ENCODE measurements at places on chromosomes 6 and 20.

DNA sequence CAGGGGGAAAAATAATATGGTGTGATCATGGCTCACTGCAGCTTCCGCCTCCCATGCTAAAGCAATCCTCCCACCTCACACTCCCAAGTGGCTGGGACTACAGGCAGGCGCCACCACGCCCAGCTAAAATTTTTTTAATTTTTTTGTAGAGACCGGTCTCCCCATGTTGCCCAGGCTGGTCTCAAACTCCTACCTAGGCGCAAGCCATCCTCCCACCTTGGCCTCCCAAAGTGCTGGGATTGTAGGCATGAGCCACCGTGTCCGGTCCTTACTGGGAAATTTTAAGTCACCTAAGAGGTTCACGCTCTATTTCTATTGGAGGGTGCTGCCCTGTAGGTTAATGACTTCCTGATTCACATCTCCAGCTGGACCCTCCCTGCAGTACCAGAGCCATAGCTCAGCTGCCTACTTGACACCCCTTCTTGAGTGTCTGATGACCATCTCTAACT is 626 bp upstream of the CDK5RAP1 start:
- no peak for DNase-seq

GRCh38 chr6:167311286-167311685 is 13.6 kb upstream of the TTLL2 start:
- no peak for DNase-seq

GRCh38 chr6:134627707-134628106 is 309.8 kb upstream of the SGK1 start:
- no peak for DNase-seq

DNA sequence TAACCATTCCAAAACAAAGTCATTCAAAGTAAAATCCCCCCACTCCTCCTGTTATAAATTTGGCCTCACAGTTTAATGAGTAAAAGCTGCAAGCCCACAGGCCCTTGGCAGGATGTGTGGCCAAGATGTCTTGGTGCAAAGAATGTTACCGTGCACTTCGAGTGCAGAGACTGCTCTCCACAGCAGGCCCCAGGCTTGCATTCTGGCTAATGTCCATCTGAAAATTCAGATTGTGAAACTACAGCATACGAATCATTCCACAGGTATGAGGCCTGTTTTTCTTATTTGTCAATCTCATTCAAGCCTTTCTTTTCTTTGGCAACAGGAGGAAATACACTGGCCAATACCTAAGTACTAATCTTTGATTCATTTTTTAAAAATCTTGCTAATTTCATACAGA is 7.1 kb downstream of the RPS6KA2 start:
- DNase-seq: no peak

- DNase-seq: no peak
Measured at GRCh38 chr6:84280639-84281038, 53.2 kb upstream of the CEP162 start.

GRCh38 chr20:48674461-48674860 is 153.3 kb downstream of the PREX1 start:
- no peak for DNase-seq

DNA sequence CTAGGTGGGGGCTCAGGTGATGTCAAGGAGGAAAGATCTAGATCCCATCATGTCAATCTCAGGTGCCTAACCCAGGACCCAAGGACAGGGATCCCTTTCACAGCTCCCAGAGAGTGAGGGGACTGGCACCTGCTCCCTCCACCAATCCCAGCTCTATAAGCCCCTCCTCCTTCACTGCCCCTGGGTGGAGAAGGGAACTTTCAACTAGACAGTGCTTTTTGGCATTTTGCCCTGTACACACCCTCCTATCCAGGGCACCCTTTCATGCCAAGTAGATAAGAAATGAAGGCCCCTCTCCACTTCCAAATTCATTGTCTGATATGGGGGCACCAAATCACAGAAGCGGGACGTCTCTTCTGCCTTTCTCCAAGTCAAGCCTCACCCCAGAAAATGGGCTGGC is 61.6 kb downstream of the MDGA1 start:
- DNase-seq: no peak

DNA sequence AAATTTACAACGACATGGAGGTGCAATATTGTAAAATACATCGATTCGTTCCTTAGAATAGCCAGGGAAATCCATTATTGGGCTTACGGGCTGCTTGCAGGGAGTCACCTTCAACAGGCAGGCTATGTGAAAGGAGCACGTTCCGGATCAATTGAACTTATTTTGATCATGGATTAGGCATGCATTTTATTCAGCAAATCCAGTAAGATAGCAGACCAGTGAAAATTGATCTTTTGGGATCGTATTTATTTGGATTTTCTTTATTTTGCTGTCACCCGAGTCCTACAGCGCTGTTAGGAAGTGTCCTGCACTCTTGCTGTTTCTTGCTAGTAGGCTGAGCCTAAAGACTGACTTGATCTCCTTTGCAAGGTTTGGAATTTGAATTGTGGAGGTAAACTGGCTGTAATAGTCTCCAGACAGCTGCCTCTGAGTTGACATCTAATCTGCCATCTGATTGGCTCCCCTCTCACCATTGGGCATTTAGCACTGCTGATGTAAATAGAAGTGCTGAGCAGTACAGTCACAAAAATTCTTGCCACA is 3.0 kb downstream of the ARID1B start:
- no peak for DNase-seq

DNA sequence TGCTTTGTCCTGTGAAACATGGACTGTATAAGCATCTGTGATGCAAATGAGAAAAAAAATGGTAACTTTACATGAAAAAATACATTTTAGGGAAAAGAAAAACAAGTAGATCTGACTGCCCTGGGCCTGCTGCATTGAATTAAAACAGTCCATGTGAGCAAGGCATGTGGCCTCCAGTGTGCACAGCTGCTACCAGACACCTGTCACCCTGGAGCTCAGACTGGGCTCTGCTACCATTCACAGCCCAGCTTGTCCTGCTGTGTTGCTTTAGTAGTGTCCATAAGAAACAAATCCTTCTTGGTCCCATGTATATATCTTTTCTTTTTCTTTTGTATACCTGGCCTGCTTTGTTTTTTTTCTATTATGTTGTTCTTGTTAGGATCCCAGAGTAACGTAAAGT is 315.9 kb downstream of the NKAIN2 start:
- DNase-seq: no peak

DNA sequence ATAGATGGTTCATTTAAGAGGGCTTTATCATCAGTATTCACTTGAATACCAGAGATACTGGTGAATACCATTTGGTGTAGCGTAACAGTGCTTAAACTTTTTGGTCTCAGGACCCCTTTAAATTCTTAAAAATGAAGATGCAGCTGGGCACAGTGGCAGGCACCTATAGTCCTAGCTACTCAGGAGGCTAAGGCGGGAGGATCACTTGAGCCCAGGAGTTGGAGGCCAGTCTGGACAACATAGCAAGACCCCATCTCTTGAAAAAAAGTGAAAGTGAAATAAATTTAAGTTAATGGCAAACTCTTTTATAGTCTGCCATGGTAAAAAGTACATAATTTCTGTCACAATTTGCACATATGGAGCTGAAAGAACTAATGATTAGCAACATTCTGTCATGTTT is 39.3 kb downstream of the VAPB start:
- no peak for DNase-seq

DNA sequence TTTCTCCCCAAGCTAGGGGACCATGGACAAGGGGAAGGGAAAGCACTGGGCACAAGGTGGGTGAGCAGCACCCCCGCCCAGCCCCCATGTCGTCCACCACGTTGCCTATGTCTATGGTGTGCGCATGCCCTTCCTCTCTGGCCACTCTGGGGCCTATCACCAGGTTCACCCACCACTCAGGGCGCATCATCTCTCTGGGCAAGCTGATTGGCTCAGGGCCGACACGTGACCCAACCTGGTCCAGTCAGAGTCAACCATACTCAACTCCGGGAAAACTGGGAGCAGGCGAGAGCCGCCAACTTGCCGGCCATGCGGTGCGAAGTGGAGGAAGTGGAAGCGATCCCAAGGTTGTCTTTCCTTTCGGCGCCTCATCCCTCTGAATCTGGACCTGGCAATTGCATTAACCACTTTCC is 25.9 kb downstream of the ACSS1 start:
- no peak for DNase-seq

- DNase-seq: no peak
Measured at GRCh38 chr6:14460556-14460955, 343.0 kb downstream of the CD83 start.

GRCh38 chr6:49198015-49198414 is 265.0 kb downstream of the MMUT start:
- no peak for DNase-seq

DNA sequence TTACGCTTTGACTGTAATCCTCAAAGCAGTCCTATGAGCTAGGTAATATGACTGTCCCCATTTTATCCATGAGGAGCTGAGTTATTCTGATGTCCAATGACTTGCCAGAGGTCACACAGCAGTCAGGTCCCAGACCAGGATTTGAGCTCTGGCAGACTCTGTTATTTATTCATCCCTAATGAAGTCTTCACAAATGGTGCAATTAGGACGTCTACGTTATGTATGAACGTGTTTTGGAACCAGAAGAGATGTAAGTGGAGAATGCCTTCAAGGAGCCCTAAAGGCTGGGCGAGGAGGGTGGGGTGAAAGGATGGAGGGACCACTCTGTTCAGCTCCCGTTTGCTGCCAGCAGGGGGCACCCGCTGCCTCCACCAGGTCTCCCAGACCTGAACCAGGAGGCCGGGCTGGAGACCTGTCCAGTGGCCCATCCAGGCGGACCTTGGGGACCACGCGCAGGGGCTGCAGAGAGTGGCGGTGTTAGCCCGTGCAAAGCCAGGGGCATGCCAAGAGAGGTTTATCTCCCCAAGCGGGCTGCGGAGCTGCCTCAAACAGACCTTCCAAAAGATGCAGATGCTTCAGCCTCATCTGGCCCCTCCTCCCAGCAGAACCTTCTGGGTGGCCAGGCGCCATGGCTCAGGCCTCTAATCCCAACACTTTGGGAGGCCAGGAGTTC is 15.2 kb upstream of the ZNF335 start:
- no peak for DNase-seq

DNA sequence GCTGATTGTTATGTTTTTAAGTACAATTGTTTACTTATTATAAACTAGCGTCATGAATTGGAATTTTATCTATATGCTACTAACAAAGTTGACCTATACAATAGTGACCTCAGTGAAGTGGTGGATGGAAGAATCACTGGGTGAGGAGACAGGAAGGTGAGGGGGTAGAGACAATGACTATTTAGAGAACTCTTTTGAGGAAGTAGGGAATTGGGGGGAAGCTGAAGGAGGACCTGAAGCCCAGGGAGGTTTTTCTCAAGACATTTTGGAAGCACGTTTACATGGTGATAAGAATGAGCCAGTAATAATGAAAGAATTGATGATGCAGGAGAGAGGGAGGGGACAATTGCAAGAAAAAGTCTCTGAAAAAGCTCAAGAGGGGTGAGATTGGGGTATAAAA is 96.4 kb downstream of the RPS12 start:
- no peak for DNase-seq

DNA sequence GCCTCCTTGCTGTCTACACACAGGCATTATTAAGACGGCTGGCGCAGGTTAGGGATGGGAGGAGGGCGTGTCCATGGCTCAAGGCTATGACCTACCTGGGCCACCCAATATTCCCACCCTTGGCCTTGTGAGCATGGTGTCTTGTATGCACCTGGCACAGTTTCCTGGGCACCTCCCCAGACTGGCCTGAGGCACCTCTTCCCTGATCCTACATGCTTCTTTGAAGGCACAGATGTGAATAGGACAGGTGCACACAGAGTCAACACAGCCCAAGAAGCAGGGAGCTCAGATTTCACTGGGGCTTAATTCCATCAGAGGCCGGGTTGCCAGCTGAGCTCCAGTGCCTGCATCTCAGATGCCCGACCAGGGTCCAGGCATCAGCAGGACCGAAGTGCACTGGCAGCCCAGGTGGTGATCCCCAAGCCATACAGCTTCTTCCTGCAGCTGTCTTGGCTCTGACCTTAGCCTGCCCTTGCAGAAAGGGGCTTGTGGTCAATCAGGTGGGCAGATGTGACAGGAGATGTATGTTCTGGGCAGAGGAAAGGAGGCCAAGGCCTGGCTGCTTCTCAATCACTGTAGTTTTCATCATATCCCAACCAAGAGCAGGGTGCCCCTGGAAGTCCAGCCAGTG is 287.7 kb downstream of the CLIC5 start:
- DNase-seq: no peak

GRCh38 chr6:15461127-15461944 is 201.5 kb downstream of the DTNBP1 start:
- DNase-seq: no peak

DNA sequence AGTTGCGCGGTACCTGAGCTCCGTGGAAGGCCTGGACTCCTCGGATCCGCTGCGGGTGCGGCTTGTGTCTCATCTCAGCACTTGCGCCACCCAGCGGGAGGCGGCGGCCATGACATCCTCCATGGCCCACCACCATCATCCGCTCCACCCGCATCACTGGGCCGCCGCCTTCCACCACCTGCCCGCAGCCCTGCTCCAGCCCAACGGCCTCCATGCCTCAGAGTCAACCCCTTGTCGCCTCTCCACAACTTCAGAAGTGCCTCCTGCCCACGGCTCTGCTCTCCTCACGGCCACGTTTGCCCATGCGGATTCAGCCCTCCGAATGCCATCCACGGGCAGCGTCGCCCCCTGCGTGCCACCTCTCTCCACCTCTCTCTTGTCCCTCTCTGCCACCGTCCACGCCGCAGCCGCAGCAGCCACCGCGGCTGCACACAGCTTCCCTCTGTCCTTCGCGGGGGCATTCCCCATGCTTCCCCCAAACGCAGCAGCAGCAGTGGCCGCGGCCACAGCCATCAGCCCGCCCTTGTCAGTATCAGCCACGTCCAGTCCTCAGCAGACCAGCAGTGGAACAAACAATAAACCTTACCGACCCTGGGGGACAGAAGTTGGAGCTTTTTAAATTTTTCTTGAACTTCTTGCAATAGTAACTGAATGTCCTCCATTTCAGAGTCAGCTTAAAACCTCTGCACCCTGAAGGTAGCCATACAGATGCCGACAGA is 9.9 kb downstream of the HEY2 start:
- DNase-seq: no peak

DNA sequence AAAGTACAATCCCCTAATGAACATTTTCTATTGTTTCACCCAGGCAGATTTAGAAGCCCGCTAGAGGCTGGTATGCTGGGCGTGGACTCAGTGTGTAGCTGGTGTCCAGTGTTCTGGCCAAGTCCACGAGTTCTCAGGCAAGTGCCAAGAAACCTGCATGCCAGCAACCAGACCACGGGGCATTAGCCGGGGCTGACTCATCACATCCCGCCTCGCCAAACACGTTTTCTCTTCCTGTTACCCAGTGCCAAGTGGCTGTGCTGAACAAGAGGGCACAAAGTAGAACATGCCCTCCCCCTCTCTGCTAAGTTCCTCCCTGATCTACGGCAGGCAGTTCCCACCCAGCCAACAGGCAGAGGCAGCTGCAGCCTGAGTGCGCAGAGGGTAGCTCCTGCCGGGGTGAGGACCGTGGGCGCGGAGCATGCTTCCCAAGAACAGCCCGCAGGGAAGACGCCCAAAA is 29.6 kb downstream of the RAMACL start:
- DNase-seq: peak; percentile 88

DNA sequence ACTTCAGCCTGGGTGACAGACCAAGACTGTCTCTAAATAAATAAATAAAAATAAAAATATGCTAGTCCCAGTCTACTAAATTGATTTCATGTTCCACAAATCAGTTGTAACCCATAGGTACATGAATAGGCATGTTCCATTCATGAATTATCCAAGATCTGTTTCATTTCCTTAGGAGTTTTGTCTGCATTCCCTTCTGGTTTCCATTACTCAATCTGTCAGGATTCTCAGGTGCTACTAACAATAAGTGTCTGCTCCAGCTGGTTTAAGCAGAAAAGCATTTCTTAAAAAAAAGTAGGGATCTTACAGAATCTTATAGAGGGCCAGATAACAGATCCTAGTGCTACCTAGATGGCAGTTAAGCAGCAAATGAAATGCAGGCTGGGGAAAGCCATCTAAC is 15.6 kb upstream of the PKIG start:
- no peak for DNase-seq

- DNase-seq: no peak
Measured at GRCh38 chr6:72822691-72823090, 200.8 kb downstream of the KCNQ5 start.
